WTC11 (cell line): ENCODE measurements at places on chromosomes 6 and 20. TPM values are rescaled to one million over a fixed set of nuclear protein-coding genes. Genes with fewer than 3 reads are reported as not detected.

DNA sequence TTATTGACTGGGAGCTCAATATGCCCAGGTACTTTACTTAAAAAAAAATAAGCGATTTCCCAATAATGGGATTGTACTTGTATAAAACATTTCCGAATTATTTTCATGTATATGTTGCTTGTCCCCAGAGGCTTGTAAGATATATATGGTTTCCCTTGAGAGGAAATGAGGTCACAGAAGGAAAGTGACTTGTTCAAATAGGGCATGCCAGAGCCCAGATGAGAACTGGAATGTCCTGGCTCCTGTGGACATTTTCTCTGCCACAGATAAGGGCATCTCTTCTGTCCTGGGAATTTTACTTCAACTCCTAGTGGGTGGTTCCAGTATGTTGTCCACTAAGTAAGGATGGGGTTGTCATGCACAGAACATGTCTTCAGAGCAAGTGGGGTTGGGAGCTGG is 63.0 kb downstream of the LYRM2 start:
- no peak for DNase-seq

DNA sequence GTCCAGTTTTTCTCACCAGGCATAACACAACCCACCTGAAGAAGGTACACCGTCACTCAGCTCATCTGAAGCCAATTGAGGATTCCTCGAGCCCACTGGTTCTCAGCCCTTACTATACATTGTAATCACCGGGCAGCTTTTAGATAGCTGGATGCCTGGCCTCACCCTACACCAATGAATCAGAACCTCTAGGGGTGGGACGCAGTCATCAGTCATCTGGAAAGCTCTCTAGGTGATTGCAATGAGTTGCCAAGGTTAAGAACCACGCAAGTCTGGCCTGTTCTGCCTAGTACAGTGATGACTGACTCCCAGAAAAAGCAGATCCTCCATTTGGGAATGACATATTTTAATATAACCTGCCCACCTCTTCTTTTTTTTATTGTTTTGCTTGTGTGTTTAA is 41.1 kb downstream of the MC3R start:
- no peak for DNase-seq

DNA sequence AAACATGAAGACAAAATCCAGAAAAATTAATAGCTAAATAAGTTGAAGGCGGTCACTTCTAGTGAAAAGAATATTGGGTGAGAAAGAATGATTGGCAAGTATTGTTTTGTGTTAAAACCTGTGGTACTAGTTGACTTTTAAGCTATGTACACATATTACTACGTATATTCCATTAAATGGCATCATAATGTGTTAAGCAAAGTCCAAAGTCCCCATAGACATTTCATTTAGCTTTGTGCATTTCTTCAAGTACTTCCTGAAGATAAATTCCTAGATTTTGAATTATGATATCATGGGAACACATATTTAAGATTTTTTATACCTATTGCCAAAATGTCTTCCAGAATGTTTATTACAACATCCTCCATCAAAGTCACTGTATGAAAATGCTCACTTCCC is 272.7 kb upstream of the IRAK1BP1 start:
- no peak for DNase-seq

- no peak for DNase-seq
Measured at GRCh38 chr6:12293931-12294807, 4.0 kb downstream of the EDN1 start.

Gene GTSF1L
- not detected in 3 replicates for total RNA-seq

Gene IL17A
- not detected in 3 replicates for total RNA-seq

Gene SLC17A1
- total RNA-seq = not detected in 3 replicates

Gene RIPOR3
- total RNA-seq = 5.4 to 6.5 TPM (median 6.0 TPM) in 3 replicates

Gene PDE10A
- 2.3 to 3.1 TPM (median 3.0 TPM) in 3 replicates for total RNA-seq

Gene APCDD1L
- 2.4 to 3.2 TPM (median 2.5 TPM) in 3 replicates for total RNA-seq
